RWPE1 (cell line): ENCODE measurements at places on chromosomes 12 and 14.

DNA sequence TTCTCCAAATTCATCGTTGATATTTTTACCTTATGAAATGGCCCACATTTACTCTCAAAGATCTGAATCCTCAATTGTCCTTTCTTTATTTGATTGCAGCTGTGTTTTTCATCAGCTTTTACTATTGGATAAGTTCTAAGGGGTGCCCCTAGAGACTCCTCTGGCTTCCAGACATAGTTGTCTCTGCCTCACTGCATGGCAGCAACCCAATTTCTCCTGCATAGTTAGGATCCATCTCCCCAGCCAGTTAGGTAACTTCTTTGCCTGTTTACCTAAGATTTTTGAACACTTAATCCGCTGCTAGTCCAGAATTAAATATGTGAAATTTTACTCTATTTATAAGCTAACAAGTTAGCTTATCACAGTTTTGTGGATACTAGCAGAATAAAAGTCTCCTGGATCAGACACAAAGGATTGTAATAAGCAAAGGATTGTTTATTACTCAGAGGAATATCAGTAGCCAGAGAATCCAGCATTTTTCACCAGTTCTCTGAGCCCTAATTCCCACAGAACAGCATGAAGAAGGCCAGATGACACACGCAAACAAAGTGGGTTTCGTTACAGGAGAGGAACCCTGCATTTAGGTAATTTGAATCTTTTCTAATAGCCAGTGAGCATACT lies 101.1 kb downstream of the BBS10 start:
- DNase-seq = no peak

GRCh38 chr14:76718306-76719040 lies 42.8 kb upstream of the VASH1 start:
- DNase-seq = no peak

DNA sequence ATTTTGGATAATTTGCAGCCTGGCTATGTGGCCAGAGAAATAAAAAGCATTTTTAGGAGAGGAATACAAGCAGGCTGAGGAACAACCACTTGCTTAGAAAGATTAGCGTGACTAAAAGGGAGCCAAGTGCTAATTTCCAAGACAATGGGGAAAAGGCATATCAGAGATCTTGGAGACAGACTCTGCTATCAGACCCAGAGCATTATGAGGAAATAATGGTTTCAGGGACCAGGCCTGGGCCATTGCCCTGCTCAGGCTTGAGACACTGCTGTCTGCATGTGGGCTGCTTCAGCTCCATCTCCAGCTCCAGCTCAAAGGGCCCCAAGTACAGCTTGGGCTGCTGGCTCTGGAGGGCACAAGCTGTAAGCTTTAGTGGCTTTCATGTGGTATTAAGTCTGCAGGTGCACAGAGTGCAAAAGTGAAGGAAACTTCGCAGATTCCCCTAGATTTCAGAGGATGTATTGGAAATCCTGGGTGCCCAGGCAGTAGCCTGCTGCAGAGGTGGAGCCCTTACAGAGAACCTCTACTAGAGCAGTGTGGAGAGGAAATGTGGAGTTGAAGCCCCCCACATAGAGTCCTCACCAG lies 449.2 kb downstream of the ZFP36L1 start:
- no peak for DNase-seq

- DNase-seq = peak; percentile 17
Observed at GRCh38 chr12:52655251-52655650, 3.2 kb upstream of the KRT2 start.

GRCh38 chr14:73264885-73265720 lies 27.8 kb downstream of the PAPLN start:
- no peak for DNase-seq

GRCh38 chr12:104928036-104928745 lies 29.9 kb downstream of the SLC41A2 start:
- no peak for DNase-seq

DNA sequence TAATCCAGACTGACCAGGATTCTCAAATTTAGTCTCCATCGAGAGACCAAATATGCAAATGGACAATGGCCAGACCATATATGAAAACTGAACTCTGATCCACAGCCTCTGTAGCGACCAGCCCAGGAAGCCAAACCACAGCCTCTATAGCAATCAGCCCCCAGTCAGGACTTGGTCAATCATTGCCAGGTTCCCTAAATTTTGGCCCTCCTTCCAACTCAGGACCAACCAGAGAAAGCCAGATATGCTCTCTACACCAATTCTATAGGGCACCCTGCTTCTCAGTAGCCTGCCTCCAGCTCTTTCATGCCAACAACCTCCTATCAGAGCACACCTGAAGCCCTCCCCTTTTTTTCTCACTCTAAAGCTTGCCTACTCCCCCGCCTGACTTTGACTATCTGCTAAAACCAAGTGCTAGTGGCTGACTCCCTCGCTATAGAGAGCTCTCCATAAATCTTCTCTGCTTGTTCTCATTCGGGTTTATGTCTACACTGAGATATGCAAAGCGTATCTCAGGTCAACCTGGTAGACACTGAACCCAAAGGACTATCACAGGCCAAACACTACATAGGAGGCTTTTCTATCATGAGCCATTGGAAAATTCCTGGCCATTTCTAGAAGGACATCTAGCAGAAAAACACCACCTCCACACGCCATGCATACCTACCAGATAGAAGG lies 110.5 kb upstream of the FUT8 start:
- DNase-seq = no peak

GRCh38 chr14:88163731-88164255 lies 158.9 kb downstream of the GPR65 start:
- no peak for DNase-seq

GRCh38 chr12:6934110-6934509 lies 6.4 kb downstream of the ATN1 start:
- DNase-seq = no peak

DNA sequence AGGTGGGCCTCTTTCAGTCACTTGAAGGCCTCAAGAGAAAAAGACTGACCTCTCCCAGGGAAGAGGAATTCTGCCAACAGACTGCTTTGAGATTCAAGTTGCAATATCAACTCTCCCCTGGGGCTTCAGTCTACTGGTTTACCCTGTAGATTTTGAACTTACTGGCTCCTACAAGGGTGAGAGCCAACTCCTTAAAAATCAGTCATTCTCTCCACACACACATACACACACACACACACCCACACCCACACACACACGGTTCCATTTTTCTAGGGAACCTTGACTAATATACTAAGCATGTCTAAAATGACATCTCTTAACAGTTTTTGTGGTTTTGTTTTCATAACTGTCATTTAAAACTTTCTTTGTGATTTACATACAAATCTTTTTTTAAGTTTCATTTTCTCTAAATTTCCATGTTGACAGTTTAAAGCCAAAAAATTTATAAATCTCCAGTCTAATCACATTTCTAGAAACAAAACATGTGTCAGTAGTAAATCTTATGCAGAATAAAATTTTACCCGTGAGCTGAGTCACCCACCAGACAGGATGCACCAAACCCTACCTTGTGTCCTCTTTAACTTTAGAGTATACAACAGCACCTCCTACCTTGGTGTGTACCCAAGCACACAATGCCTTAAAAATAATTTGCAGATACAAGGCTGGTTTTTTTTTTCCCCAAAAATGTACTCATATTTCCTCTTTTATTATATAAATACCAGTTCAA lies 394.6 kb downstream of the AEBP2 start:
- no peak for DNase-seq

GRCh38 chr12:98973395-98973794 lies 328.3 kb downstream of the APAF1 start:
- peak; percentile 52 for DNase-seq

GRCh38 chr12:77097846-77098245 lies 32.5 kb upstream of the E2F7 start:
- no peak for DNase-seq

DNA sequence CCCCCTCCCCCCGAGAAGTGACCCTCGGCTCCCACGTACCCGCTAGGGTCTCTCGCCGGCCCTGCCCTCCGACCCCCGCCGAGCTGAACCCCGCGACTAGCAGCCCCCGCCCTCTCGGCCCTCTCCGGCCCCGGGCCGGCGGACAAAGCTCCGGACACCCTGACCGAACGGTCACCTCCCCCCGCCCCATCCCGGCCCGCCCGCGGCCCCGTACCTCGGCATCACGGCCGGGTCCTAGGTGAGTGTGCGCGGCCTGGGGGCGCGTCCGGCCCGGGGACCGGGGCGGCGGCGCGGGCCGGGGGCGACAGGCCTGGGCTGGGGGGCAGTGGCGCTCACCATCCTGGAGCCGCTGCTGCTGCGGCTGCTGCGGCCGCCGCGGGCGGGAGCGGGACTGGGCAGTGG lies at the start of gene FIGNL2:
Gene FIGNL2 (minus strand): TSS at position 393 of the 402 bp plus-strand sequence. CDS start 26,305 bp downstream, outside the sequence.
- DNase-seq = no peak

DNA sequence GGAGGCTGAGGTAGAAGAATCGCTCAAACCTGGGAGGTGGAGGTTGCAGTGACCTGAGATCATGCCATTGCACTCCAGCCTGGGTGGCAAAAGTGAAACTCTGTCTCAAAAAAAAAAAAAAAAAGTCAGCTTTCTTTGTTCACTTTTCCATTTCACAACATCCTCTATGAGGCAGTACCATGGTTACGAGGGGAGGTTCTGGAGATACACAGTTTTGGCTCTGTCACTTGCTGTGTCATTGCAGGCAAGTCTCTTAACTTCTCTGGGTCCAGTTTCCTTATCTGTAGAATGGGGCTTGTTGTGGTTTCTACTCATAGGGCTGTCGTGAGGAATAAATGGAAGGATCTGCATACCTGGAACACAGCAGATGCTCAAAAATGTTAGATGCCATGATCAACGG lies 75.6 kb upstream of the SLC24A4 start:
- no peak for DNase-seq

- DNase-seq = peak; percentile 20
Observed at GRCh38 chr14:52380294-52380693, 66.2 kb downstream of the PTGER2 start.

GRCh38 chr12:82757059-82757458 lies 70.4 kb downstream of the TMTC2 start:
- DNase-seq = no peak

- no peak for DNase-seq
Observed at GRCh38 chr12:52606581-52607218, 5.4 kb upstream of the KRT72 start.

DNA sequence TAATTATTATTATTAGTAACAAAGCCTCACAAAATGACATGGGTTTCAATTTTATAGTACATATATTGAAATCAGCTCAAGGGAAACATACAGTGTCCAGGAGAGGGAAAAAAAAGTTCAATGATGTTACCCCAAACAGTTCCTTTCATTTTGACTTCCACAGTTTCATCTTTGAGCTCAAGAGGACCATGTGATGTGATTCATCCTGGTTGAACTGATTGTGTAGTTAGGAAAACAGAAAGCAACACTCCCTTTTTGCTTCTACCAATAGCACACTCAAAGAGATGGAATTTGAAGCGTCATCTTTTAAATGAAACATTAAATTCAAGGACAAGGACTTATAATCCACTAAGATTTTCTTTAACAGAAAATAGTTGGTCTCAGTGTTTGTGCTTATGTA lies 461.0 kb downstream of the FOXG1 start:
- no peak for DNase-seq

- no peak for DNase-seq
Observed at GRCh38 chr12:68844318-68844745, 36.4 kb downstream of the MDM2 start.

DNA sequence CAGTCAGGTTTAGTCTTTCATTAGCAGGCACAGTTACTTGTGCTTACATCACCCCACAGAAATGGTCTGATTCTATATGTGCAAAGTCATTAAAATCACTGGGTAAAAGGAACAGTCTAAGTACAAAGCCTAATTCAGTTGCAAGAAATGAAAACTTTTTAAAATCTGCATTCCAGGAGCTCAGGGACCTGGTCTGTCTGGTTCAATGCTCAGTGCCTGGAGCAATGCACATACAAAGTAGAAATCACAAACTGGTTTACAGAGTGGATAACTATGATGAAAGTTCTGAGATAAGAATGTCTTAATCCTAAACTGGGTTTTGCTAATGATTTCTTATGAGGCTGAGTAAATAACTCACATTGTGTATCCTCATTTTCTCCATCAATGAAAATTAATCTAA lies 28.7 kb downstream of the LMNTD1 start:
- no peak for DNase-seq

DNA sequence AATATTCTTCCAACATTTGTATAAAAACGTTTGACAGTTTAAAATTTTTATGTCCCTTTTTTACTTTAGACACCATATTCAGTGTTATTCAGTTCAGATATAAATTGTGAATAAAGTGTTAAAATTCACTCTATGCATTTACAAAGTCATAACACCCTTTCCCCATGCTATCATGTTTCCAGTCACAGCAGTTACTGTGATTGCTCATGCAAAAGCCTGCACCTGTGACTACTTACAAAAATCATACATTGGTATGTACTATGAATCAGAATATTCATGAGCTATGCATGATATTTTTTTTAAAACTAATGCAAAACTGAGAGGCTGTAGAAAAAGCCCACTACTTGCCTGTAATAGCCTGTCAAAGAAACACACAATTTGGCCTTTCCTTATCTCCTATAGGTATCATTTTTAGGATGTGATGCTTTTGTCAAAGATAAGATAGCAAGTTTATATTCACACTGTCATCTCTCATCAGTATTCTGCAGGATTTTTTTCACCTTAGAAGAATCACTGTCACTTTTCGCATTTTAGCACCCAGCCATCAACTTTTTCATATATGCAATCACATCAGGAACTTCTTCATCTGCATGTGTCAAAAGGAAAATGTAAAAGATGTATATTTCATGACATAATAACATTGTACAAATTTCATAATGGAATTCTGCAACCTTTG lies 443.2 kb downstream of the C12orf50 start:
- DNase-seq = no peak

- DNase-seq = no peak
Observed at GRCh38 chr12:105030820-105031807, 45.0 kb downstream of the NOPCHAP1 start.

GRCh38 chr14:89349171-89350008 lies 67.6 kb downstream of the FOXN3 start:
- DNase-seq = no peak

DNA sequence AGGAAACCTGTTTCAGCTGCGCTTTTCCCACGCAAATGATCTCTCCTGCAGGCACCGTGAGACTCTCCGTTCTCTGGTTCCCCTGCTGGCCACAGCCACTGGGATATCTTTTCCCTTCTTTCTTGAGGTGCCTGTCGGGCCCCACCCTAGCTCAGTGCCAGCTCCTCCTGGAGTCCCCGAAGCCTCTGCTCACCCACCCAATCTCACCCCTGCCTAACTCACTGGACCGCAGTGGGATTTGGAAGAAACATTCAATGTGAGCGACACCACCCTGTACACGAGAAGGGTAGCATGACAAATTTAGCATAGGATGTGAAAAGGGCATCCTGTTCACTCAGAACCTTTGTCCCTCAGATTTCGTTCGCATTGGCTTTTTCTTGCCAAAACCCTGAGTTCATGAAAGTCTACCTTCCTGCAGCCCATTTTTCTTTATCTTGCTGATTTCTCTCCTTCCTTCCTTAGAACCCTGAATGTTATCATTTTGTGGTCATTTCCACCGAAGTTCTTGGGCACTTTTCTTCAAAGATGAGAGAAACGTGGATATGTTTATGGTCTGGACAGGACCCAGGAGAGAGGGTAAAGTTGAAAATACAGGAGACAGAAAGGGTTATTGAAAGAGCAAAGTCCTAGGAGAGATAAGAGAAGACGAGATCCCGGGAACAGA lies 63.6 kb upstream of the ELK3 start:
- DNase-seq = no peak

GRCh38 chr12:64521833-64522232 lies 69.9 kb downstream of the TBK1 start:
- DNase-seq = no peak
